ENCODE measurements at places on chromosomes 7 and 10.

DNA sequence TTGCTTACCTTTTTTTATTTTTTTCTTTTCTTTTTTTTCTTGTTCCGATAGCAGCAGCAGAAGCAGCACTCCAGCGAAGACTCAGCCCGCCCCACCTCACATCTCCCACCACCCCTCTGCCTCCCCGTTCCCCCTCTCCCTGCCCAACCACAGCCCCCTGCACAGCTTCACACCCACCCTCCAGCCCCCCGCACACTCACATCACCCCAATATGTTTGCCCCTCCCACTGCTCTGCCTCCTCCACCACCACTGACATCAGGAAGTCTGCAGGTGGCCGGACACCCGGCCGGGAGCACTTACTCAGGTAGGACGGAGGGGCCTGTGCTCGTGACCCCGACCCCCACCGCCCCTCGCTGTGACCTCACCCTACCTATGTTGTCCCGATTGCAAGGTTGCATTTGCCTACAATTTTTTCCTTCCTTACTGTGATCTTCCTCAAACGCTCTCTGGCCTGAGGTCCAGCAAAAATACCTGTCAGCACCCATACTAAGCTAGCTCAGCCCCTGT lies 367.2 kb upstream of the GALNT17 start:
- no peak for DNase-seq

DNA sequence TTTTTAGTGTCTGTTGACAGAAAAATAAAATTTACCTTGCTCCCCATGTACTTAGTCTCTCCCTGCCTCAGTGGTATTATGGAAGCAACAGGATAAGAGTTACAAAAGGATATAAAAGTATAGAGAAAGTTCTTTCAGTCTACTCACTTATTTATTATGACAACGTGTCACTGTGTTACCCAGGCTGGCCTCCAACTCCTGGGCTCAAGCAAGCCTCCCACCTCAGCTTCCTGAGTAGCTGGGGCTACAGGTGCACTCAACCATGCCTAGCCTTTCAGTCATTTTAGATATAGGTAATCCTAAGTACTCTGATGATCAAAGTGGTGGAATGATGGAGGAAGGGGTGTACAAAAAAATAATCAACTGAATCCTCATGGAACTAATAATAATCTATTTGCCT lies 215.2 kb upstream of the MKLN1 start:
- DNase-seq, result no peak

DNA sequence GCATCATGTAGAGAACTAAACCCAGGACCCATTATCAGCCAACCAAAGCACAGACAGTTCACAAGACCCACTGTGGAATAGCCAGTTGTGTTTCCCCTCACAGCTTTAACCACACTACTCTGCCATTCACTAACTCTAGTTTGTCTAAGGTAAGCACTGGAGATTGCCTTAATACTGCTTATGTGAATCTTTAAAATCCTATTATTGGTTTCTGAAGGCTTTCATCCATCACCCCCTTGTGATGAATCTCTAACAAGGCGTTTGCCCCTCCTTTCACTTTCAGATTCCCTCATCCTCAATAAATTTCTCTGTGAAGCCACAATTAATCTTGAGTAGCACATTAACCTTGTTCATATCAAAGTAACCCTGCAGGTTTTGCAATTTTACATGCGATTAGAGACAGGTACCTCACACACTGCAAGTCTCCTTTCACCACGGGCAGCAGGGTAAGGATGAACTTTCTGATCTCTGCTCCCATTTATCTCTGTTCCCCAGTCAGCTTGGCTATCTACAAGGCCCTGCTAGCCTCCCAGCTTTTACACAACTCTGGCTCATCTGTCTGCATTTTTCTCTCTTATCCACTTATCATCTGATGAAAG lies 785.6 kb downstream of the REEP3 start:
- no peak for DNase-seq

- no peak for DNase-seq
These were observed at the start of gene GIMAP5 for GRCh38 chr7:150737265-150738055. Gene GIMAP5, plus strand, starts transcription at chr7:150737418. Its CDS starts 3,467 bp downstream, at chr7:150740885.

DNA sequence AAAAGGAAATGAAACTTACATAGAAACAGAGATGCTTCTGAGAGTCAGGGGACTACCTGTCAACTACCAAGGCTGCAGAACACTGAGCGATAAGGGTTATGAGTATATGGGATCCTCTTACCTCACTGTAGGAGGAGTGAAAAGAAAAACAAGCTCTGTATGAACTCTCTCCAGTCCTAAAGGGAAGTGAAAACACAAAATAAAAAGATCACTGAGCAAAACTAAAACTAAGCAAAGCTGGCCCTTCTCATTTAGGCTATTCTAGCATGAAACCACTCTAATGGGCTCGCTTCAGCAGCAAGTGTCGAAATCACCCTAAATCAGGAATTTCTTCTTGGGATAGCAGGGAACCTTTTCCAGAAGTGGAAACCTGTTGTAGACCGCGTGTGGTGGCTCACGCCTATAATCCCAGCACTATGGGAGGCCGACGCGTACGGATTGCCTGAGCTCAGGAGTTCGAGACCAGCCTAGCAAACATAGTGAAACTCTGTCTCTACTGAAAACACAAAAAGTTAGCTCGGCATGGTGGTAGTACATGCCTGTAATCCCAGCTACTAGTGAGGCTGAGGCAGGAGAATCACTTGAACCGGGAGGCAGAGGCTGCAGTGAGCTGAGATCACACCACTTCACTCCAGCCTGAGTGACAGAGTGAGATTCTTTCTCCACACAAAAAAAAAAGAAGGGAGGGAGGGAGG lies 27.0 kb downstream of the DCLRE1C start:
- no peak for DNase-seq

- DNase-seq, result no peak
These were observed 5.4 kb downstream of the EMX2 start for GRCh38 chr10:117547716-117548668.

DNA sequence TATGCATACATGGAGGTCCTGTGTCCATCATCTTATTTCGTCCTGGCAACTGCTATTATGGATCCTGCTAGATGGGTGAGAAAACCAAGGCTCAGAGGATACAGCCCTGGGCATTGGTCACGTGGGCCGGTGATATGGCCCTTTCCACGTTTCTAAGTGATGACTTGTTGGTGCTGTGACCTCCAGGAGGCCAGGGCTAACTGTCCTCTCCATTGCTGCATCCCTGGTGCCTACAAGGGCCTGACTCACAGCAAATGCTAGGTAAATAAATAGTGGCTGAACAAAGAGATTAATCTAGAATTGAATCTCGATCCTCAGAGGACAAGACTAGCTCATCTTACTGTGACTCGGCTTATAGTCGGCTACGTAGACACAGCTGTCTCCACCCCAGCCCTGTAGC lies 78.6 kb downstream of the FAM53B start:
- DNase-seq, result no peak

DNA sequence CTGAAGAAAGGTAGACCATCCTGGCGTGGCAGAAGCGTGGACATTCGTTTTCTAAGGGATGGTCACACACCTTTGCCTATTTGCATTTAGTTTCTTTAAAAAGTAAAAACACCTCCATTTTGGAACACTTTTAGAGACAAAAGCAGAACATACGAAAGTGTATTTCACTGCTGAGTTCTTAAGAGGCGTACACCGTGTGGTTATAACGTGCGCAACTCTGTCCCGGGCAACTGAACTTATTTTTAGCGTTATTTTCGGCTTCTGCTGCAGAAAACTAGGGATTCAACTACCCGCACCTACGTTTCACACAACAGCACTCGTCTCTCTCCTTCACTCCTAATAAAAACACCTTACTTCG lies 557 bp upstream of the LSM8 start:
- no peak for DNase-seq

- no peak for DNase-seq
These were observed 73.5 kb downstream of the DNAJB9 start for GRCh38 chr7:108643136-108643535.

- DNase-seq, result no peak
These were observed 46.9 kb downstream of the TMEM26 start for GRCh38 chr10:61406242-61406641.

DNA sequence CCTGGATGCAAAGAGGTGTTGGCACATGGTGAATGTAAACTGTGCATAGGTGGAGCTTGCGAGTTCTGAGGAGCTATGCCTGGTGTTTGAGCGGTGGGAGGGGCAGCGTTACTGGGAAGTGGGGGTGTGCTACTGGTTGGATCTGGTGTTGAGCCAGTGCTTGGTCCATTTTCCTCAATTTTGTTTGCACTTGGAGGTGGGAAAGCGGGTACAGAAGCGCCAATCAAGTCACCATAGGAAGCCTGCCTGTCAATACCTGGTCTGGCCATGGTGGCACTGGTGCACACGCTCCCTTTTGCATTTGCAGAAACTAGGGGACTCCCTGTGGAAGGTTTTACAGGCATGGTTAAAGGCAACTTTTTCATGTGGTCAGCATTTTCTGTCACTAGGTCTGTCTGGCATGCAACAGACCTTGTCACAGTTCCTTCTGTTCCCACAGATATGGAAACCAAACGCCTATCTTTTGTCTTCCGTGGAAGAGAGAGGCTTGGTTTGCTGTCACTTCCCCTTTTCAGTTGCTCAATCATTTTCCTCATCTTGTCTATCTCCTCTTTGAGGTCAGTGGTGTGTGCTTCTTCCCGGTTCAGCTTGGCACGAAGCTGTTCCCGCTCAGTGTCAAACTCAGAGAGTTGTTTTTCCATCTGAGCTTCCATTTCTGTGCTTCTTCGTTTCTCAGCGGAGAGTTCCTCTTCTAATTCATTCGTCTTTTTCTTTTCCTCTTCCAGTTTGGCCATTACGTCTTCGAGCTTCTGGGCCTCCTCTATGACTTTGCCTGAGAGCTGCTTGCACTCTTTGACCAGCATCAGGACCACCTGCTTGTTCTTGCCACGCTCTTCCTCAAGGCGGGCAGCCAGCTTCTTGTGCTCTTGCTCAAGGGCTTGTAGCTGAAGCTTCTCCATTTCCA lies 81.1 kb downstream of the CTTNBP2 start:
- DNase-seq, result no peak

DNA sequence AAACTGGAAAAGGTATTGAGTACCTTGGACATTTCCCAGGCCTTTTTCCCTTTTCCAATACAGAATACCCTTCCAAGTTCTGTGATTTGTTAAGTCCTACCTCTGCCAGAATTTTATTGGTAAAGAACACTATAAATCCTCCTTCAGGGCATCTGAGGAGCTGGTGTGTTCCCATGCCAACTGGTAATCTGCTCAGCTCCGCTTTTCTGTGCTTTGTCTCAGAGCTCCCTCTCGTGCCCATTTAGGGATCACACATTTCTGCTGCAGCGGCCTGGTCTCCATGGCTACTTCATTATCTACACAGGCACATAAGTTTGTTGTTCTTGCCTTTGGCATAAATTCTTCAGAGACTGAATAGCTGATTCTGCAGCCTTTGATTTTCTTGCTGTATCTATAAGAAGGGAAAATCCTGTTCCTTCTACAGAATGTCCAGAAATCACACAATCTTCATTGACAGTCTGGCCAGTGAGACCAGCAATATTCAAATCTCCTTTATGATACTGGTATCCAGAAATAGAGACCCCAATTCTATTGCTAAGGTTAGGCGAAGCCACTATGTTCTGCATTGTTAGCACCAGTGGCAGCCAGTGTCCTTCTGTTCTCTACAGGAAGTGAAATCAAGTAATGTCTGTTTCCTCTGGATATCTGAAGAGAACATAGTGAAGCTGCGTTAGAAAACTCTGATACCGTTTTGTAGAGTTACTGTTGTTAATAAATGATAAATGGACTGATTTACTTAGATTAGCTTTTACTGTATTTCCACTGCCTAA lies 51.9 kb downstream of the DENND11 start:
- peak; percentile 91 for DNase-seq

Measured in NCI-H2081 treated with DMSO at 0.1 percent for 48 hours (cell line).